Glomerular endothelial cell (primary cell): ENCODE measurements at places on chromosomes 12 and 14. TPM values are rescaled to one million over a fixed set of nuclear protein-coding genes. Genes with fewer than 3 reads are reported as not detected.

SP1 gene
- total RNA-seq = 30.1 and 39.0 TPM in 2 replicates

SERPINA12 gene
- not detected in 2 replicates for total RNA-seq

LRP1-AS gene
- total RNA-seq = not detected in 2 replicates

IFNG-AS1 gene
- total RNA-seq = not detected in 2 replicates

GPR65 gene
- not detected in 2 replicates for total RNA-seq

PPM1H gene
- 4.1 and 7.2 TPM in 2 replicates for total RNA-seq

LRRK2 gene
- total RNA-seq = 0.10 and 0.35 TPM in 2 replicates
